ENCODE measurements at places on chromosomes 13 and 19.
A peak's percentile ranks its signal among the peaks of the same experiment; 100 is the strongest.

DNA sequence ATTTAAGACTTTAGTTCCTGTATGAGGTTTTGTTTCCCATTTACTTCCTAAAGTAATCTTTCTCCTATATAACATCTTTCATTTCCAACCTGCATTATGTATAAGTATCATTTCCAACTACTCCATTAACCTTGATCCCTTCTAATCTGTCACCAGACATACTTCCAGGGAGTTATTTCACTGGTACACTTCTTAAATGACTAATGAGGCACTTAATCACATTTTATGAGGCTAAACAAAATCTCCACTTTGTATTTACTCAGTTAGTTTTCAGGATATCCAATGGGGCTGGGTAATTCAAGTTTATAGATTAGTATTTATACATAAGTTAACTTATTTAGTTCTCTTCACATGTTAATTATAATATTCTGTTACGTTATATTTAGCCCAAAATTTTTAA is 634.7 kb downstream of the PCDH17 start:
- DNase-seq: no peak

GRCh38 chr19:39150807-39151600 is 25.4 kb downstream of the PAK4 start:
- DNase-seq: no peak

DNA sequence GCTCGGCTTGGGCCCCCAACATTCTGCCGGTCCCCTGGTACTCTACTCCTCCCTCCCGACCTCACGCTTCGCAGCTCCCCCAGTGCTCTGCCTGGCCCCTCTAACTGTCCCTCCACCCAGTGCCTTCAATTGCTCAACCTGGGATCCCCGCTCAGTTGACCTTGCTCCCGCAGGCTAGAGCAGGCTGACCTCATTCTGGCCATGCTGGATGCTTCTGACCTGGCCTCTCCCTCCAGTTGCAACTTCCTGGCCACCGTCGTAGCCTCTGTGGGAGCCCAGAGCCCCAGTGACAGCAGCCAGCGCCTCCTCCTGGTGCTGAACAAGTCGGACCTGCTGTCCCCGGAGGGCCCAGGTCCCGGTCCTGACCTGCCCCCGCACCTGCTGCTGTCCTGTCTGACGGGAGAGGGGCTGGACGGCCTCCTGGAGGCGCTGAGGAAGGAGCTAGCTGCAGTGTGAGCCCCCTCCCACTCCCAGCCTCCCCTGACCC is 3.6 kb downstream of the GTPBP3 start:
- DNase-seq: no peak

GRCh38 chr13:28049880-28050875 is 50.2 kb downstream of the FLT3 start:
- DNase-seq: no peak

DNA sequence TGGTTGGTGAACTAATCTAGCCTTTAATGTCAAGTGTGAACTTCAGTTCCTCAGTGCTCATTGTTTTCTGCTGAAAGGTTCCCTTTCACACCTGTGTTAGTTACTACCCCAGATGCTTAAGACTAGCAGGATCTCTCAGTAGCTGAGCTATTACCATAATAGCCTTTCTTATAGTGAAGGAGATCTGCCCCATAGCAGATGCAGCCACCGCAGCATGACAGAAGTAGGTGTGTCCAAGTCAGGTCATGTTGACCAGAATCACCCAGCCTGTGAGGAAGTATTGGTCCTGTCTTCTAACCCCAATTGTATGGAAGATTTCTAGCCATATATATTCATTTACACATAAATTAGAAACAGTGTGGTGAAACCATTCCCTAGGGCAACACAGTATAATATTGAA is 37.3 kb downstream of the ZAR1L start:
- no peak for DNase-seq

DNA sequence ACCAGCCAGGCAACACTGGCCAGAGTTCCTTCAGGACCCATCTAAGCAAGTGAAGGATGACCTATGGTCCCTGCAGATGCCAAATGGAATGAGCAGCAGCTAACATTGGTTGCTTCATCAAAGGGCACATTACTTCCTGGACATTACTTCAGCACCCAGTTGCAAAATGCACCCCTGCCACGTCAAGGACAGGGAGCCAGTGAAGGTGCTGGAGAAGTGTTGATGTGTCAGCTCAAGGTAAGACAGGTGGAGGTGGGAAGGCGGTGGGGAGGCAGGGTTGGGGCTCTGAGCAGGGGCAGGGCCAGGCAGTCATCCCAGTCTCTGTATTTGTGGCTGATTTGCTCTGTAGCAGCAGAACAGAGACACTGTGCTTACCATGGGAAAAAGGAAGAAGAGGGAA is 14.6 kb downstream of the CSNK1A1L start:
- DNase-seq: no peak

- DNase-seq: no peak
Observed at GRCh38 chr13:100434010-100434763, 154.4 kb downstream of the GGACT start.

GRCh38 chr13:29196409-29197074 is 376.4 kb downstream of the MTUS2 start:
- DNase-seq: no peak

- no peak for DNase-seq
Observed at GRCh38 chr19:23436944-23437343, 41.7 kb upstream of the ZNF91 start.

DNA sequence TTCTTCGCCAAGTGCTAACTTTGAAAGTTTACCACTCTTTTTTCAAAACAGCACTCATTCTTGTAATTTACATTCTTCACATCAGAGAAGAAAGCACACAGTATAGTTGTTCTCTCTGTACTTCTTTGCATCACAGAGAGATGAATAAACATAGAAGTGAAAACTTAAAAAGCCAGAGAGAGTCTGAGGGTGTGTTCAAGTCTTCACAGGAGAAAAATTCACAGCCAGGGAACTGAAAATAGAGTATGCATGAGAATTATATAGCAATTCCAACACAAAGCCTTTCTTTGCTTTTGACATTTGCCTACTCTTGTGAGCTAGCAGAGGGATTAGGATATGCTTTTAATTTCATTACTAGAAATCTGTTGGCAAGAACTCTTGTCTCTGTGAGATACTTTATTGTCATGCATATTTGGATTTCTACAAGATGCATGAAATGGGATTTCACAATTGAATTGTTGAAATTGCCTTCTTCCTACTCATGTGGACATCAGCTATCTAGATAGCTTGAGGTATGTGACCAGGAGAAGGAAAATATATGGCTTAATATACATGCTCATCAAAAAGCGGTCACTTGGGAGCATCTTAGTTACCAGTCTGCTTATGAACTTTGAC is 166.1 kb downstream of the SLC7A1 start:
- no peak for DNase-seq

DNA sequence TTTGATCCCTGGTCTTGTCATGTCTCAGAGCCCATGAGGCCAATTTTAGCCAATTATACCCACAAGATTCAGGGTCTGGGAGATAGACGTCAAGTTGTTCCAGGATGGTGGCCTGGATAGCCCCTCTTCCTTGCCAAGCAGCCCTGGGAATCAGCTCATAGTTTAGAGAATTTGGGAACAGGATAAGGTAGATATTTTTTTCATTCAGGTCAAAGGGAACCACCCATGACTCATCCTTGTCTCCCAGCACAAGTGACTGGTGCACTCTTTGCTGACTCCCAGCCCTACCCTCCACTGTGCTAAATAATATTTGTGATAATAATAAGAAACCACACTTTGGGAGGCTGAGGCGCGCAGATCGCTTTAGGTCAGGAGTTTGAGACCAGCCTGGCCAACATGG is 17.1 kb upstream of the S1PR4 start:
- no peak for DNase-seq

DNA sequence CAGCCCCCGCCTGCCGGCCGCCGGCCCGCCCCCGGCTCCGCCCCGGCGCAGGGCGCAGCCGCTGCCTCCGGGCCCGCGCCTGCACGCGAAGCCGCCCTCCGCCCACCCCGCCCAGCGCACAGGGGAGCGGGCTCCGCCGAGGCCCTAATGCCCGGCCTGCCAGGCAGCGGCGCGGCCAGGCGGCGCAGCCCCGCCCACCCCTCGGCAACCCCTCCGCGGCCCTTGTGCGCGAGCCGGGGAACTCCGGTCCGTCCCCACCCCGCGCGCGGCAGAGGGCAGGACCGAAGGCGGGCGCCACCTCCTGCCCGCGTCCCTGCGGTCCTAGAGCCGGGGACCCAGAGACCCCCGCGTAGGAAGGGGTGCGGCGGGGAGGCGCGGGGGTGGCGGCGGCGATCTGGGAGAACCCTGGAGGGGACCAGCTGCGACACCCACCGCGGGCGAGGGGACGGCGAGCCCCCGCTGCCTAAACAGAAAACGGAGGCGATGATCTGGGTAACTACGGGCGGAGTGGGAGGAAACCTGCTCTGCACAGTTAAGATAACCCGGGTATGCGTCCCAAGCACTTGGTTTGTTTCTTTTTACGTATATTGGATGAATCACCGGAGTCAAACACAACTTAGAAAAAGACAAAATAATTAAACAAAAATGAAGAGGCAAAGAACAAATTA is 350 bp upstream of the USP12 start:
- peak; percentile 95 for DNase-seq

DNA sequence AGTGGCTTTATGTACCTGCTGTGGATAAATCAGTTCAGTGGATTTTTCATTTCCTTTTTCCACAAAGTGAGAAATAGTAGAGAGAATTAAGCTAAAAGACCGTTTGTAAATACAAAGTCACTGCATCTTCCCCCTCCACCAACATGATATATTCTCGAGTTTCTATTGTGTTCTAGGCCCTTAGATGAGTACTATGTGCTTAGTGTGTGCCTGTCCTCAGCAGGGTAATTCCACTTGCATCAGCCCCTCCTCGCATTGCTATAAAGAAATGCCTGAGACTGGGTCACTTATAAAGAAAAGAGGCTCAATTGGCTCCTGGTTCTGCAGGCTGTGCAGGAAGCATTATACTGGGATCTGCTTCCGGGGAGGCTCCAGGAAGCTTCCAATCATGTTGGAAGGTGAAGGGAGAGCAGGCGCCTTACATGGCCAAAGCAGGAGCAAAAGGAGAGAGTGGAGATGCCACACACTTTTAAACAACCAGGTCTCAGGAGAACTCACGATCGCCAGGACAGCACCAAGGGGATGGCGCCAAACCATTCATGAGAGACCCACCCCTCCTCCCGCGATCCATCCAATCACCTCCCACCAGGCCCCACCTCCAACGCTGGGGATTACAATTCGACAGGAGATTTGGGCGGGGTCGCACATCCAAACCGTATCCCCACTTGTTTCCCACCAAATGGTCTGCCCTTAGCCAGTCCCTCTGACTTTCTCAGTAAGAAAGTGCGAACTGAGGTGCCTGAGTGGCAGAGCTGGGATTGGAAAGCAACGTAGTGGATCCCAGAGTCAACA is 102.3 kb upstream of the ABCC4 start:
- DNase-seq: no peak

- no peak for DNase-seq
Observed at GRCh38 chr19:5093297-5093928, 124.5 kb downstream of the KDM4B start.

- DNase-seq: no peak
Observed at GRCh38 chr13:62847520-62847919, 1431.9 kb upstream of the PCDH20 start.

- peak; percentile 70 for DNase-seq
Observed at GRCh38 chr19:12983542-12984142, 11.6 kb upstream of the NFIX start.

- peak; percentile 90 for DNase-seq
Observed at GRCh38 chr19:20077791-20078463, at the start of gene ZNF90. TSS of gene ZNF90 (plus strand) at chr19:20078000. CDS start at chr19:20078133, 133 bp downstream.

- peak; percentile 20 for DNase-seq
Observed at GRCh38 chr13:74068471-74068870, 65.7 kb downstream of the KLF12 start.

DNA sequence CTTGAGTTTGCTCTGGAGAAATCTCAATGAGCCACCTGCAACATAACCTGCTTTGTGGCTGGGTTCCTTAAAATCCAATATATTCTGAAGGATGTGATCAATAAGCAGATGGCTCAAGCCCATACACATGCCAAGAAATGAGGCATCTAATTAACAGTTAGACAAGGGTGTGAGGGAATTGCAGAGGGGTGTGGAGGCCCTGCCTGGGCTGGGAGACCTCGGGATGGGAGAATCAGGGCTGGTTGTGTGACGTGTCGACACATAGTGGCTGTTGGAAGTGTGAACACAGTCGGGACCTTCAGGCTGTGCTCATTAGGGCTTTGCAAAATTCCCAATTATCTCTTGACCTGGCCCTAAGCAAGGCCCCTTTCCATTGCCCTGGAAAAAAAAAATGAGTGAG is 362.0 kb upstream of the TMTC4 start:
- DNase-seq: no peak

GRCh38 chr19:33248954-33249613 is 23.4 kb upstream of the SLC7A10 start:
- no peak for DNase-seq

- no peak for DNase-seq
Observed at GRCh38 chr13:37586164-37586563, 12.4 kb downstream of the POSTN start.

DNA sequence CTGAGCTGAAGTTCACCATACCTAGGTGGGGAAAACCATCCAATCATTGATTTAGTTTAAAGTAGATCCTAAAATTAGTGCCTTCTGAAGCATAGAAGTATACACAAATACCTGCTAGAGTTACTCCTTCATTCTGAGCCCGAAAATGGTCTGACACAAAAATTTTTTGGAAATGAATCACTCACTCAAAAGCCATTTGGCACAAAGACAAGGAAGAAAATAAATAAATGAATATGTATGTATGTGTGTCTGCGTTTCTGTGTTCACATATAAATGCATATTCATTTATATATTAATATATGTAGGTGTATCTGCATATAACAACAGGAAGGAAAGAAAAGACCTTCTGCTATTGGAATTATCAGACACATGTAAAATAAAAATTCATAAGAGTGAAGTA is 614.4 kb upstream of the PCDH9 start:
- no peak for DNase-seq

- DNase-seq: no peak
Observed at GRCh38 chr19:16898361-16899015, 9.7 kb downstream of the F2RL3 start.

DNA sequence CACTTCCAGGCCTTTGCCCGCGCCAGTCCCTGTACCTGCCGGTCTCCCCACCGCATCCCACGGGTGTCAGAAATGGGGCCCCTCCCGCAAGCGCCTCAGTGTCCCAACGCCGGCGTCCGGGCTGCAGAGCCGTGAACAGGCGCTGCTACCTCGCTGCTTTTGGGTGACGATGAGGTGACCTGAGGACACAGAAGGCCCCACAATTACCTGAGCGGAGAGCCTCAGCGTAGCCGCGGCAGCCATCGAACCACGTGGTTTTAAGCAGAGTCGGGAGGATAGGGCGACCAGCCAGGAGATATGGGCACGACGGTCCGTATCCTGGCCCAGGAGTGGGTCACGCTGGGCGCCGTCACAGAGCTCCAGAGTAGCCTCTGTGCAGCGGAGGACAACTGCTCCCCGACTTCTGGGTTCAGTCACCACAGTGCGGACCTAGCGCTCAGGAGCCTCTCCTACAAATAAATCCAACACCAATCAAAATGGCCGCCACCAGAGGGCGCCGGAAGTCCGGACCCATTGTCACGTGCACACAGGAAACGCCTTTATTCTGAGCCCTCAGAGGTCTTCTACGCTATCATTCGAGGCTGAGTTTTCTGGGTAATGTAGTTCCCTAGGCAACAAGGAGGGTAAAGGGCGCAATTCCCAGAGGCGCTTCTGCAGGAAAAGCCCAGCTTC is at the start of gene ZNF814:
Gene ZNF814 (minus strand): TSS at position 478 of the 672 bp plus-strand sequence. CDS start 235 bp downstream, at position 243.
- DNase-seq: peak; percentile 86

- DNase-seq: no peak
Observed at GRCh38 chr13:50629497-50629896, 214.0 kb downstream of the DLEU7 start.
